ENCODE measurements at places on chromosomes 3 and 15.
A peak's percentile ranks its signal among the peaks of the same experiment; 100 is the strongest.

- no peak for DNase-seq
These were observed 249.5 kb upstream of the ARL6 start for GRCh38 chr3:97515076-97515475.

DNA sequence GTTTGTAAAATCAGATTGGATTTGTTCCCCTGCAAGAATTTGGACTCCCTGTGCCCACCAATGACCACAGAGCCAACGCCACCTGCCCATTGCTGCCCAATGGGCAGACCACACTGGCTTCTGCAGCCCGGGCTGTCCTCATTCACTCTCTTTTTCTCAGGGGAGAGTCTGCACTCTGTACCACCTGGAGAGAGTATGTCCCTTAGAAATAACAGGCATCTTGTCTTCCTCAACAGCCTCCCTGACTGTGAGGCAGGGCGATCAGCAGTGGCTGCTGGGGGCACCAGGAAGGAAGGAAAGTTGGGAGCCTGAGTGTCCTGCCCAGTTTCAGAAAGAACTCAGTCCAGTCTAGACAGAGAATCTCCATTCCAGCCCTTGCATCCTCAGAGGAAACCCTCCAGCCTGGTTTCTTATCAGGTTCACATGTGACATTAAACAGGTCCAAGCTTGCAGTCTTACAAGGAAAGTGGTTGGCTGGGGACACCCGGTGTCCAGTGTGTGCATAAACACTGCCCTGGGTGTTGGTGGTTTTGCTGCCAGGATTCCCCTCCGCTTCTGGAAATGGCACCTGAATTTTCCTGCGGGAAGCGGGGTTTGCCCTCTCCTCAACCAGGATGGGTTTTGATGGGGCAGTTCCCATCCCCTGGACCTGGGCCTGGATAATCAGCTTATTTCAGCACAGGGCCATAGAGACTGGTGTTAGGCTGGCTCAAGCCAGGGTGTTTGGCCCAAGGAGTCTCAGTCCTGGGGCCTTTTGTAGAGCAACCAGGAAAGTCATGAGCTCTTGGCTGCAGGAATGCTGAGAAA is 37.2 kb downstream of the SSUH2 start:
- DNase-seq, result no peak

DNA sequence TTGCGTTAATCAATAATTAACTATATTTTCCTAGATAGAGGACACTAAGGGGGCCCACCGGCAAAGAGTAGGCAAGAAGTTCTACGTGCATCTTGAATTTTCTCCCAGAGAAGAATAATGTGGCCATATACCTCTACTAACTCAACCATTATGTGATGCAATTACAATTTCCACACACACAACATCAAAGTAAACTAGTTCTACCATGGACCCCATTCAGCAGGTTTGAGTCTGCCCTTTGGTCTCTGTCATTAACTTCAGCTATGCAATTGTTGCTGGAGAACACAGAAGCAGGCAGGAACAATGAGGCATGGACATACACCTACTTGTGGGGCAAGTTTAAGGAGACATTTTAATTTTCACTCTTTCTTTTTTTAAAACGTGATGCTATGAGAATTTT is 705.9 kb downstream of the PDCD6IP start:
- DNase-seq, result no peak

DNA sequence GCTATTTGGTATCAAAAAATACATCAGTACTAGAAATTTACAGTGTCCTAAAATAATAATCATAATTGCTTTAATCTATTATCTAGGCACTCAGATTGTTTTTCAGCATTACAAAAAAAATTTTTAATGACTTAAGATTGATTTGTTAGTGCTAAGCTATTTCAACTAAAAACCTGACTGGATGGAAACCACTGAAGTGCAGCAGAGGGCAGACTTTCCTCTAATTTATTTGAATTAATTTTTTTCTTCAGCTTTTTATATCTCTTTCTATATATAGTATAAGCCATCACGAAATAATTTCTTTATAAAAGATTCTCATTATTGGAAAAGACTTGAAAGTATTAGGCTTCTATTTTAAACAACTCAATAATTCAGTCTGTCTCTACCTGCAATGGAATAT is 131.4 kb downstream of the IQCH start:
- no peak for DNase-seq

DNA sequence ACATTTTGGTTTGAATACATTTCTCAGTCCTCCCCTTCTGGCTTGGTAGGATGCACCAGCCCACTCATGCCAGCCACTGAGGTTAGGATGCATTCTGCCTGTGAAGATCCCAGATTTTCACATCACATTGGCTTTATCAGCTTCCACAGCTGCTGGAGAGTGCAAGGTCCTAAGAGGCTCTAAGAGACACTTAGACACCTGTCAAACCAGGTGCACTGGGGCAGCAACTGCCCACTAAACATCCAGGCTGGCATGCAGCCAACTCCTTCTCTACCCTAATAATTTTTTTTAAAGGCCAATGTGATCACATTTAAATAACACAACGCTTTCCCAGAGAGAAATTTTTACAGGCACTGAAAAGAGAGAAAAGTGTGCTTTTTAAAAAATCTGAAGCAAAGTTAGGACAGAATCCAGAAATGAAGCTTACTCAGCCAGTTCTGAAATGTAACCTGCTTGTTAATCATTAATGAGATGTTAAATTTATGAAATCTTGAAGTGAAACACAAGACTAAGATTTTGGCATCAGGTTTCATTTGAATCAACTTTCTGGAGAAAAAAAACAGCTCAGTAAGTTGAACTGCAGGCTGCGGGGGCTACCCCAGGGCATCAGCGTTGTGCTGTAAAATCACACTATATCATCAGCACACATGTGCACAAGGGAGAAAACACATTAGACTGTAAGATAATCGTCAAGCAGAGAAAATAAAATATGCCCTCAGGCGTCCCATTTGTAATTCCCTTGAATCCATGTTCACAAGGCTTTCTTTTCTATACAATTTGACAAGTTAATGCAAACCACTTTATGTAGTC is 312.9 kb downstream of the ZBBX start:
- DNase-seq, result no peak

GRCh38 chr15:53022788-53023187 is 232.7 kb upstream of the ONECUT1 start:
- no peak for DNase-seq

- DNase-seq, result no peak
These were observed 917.6 kb downstream of the EPHA3 start for GRCh38 chr3:90025019-90025418.

DNA sequence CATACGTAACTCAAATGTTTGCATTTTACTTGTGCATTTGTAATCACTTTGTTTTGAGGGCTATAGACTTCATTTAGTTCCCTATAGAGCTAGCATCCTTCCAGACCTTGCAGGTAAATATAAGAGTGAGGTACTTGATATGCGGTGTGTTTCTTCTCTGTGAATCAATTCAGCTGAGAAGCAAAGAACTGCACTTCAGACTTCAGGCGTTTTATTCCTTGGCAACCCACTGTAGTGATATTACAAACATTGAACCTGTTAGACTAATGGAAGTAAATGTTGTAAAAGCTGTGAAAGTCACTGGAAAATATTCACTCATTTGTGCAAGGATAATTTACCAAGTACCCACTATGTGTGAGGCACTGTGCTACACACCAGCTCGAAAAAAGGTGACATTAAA is 94.1 kb upstream of the CHL1 start:
- DNase-seq, result no peak

- DNase-seq, result no peak
These were observed 8.7 kb downstream of the ATXN7 start for GRCh38 chr3:63872135-63872924.

GRCh38 chr15:40128766-40129660 is 20.3 kb upstream of the BMF start:
- no peak for DNase-seq

- no peak for DNase-seq
These were observed 181.8 kb downstream of the MCTP2 start for GRCh38 chr15:94412979-94413746.

GRCh38 chr3:138267083-138267482 is 62.6 kb downstream of the NME9 start:
- no peak for DNase-seq

DNA sequence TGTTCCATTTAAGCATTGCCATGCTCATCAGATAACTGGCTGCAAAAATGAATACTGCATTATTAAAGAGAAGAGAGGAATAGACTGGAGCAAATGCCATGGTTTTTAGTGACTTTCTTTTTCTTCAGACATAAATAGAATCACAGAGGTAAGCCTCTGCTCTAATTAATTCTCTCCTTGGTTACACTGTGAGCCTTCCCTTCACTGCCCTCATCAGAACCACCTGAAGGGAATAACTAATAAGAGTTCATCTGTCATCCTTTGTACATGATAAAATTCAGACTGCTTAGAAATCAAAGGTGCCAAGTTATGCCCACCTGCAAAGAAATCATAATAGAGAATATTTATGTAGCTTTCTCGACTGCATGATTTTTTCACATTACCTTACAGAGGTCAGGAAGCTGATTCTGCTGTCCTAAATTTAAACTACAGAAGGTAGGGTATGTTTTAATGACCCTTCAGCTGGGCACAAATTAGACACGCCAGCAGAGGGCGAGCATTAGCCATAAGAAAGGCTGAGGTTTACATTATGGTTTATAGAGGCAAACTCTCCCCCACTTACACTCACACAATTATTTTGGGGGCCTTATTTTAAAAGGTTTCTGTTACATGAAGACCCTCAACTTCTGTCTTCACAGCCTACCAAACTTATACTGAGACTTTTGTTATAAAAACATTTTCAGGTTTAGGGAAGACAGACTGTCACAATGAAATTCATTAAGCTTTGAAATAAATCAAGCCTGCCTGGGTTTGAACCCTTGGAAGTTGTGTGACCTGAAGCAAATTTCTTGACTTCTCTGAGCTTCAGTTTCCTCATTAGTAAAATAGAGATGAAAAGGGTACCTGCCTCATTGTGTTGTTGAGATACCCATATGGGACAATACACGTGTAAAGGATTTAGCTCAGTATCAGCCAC is 15.3 kb upstream of the UNC13C start:
- DNase-seq, result no peak

GRCh38 chr3:133926736-133927539 is 31.3 kb upstream of the RAB6B start:
- no peak for DNase-seq

DNA sequence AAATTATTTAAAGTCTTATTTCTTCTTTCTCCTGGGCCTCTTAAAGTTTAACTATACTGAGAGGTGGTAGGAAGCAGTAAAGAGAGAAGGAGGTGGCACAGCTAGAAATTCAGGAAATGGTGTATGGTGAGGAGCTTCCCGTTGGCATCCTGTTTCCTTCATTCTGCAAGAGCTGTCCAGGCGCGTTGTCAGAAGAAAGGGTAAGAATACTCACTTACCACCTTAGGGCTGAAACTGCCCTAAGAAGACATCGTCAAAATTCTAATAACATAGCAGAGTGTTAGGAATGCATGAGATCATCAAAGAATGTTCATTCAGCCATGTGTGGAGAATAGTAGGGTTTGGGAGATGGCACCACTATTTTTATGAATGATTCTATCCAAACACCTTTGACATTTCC is 699.6 kb downstream of the MCTP2 start:
- DNase-seq, result no peak

GRCh38 chr15:40952301-40952900 is 870 bp upstream of the CHAC1 start:
- no peak for DNase-seq

DNA sequence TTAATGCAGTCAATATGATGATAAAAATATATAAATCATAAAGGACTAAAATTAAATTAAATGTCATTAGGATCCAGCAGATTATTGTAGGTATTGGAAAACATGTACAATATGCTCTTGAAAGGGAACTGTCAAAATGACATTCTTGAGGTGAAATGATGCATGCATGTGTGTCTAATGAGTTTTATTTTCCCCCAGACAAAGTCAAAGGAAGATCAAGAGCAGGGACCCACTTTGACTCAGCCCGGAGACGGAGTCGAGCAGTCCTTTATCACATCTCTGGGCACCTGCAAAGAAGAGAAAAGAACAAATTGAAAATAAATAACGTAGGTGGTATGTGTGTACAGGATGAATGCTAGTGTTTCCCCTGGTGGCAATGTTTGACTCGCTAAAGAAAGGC is 194.1 kb downstream of the KCNH8 start:
- no peak for DNase-seq

- DNase-seq, result no peak
These were observed 37.7 kb upstream of the CPB1 start for GRCh38 chr3:148789906-148790305.

GRCh38 chr15:72820278-72820677 is 36.7 kb upstream of the ADPGK start:
- no peak for DNase-seq

DNA sequence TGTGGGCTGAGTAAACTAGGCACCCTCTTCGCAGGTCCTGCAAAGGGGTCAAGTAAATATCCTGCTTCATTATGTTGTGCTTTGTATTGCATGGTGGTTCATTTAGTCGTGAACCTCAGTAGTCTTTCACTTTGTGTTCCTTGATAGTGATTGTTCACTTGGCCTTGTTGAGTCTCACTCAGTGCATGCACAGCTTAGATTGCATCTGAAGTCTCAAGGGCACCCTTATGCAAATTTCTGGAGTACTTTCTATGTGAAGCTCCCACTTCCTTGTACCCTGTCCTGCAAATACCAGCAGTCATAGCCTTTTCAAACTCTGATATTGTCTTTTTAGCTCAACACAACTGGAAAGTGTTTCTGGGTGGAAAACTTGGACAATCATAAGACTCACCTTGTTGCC is 519.2 kb downstream of the NAALADL2 start:
- DNase-seq, result no peak

DNA sequence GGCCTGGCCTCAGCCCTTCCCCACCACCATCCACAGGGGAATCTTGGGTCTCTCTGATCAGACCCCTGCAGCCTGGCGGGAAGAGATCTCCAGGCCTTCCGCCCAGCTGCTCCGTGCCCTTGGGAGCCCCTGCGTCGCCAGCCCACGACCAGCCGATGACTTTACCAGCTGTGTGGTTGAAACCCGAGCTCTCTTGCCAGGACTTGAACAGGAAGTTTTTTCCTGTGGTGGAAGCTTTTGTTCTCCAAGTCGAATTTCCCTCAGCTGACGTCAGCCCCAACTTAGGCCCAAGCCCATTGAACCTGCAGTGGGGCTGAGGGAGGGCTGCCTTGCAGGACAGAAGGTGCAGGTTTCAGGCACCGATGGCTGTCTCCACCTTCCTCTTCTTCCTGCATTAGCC is 51.7 kb upstream of the SMAD3 start:
- no peak for DNase-seq

- DNase-seq, result peak; percentile 3
These were observed 63.0 kb downstream of the VPS8 start for GRCh38 chr3:184874709-184875644.

- DNase-seq, result no peak
These were observed 535.5 kb downstream of the SQOR start for GRCh38 chr15:46170326-46170725.

DNA sequence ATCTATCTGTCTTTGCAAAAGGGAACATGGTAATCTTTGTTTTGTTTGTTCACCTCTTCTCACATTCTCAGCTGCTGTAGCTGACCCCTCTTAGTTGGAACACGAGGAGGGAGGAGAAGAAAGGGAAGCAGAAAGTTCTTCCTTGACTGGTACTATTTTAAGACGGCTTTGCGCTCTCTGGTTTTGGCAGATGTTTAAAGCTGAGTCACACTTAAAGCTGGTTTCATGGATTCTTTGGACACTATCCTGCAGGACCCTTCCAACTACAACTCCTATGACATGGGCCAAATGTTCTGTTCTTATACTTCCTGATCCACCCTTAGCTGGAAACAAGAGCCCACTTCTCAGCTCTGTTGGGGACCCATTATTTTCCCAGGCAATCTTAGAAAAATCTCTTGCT is 40.6 kb upstream of the FXR1 start:
- no peak for DNase-seq

GRCh38 chr3:119019767-119020518 is 14.7 kb downstream of the IGSF11 start:
- no peak for DNase-seq

GRCh38 chr3:7607676-7608075 is 746.8 kb downstream of the GRM7 start:
- DNase-seq, result no peak

- no peak for DNase-seq
These were observed 465 bp upstream of the GK5 start for GRCh38 chr3:142225885-142226215.

All from activated gamma-delta T cell treated with Interleukin-2 at 50 U/mL for 16 hours (primary cell).